ENCODE measurements at places on chromosomes 1 and 21.

DNA sequence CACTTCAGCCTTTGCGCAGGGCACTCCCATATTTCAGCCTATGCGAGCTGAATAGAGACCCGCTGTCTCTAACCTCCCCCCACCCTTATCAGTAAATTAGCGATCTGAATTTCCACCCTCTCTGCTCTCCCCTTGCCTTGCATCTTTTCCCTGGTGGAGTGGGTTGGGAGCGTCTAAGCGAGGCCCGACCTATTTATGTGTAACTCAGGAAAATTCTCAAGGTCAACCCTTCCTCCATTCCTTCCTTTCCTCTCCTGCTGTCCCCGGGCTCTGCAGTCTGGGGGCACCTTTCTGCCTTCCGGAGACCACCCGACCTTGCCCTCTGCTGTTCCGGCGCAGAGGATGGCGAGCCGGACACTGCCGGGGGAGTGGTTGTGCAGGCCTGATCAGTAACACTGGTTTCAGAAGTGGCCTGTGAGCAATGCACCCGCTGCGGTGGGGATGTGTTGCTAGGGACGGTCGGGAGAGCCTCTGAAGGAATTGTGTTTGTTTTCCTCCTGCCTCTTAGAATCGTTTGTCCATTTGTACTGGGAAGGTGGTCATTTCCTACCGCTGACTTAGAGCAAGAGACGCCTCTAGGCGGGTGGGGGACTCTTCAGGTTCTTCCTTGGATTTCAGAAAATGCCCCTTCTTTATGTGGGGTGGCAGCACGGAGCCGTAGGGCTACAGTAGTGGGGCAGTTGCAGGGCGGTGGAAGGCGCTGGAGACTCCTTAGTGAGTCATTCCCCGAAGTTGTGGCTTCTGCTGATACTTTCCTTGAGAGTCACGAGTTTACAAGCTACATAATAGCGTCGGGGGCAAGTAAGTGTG lies 513 bp downstream of the MGST3 start:
- no peak for DNase-seq

GRCh38 chr1:65068202-65069010 lies 79.6 kb upstream of the AK4 start:
- no peak for DNase-seq

DNA sequence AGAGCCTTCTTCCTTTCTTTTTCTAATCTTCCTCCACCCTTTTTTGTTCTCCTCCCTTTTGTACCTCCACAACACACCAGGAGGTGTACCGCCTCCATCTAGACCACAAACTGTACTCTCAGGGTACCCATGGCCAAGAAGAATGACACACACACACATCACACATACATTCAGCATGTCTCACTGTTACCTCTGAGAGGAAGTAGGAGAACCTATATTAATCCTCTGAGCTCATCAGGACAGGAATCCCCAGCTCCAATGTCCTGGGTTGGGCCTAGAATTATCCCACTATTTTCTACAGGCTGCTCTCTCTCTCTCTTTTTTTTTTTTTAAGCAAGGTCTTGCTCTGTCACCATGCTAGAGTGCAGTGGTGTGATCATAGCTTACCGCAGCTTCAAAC lies 36.7 kb downstream of the ATP2B4 start:
- DNase-seq: no peak

- no peak for DNase-seq
Observed at GRCh38 chr21:33238146-33238545, 8.4 kb downstream of the IFNAR2 start.

DNA sequence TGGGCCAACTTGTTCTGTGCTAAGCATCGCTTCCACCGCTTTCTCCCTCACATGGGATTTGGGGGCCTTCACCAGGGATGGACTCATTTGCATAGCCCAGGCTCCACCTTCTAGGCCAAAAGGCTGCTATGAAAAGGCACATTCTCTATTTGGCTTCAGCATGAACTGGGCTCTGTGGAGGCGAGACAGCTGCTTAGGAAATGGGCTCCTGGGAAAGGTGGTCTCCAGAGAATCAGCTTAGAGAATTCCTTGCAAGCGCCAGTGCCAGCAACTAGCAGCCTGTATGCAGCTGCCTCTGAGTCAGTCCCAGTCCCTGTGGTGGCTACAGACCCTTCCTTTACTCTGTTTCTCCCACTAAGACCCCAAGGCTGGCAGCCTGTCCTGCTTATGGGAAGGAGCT lies 214.5 kb downstream of the HIVEP3 start:
- DNase-seq: no peak

DNA sequence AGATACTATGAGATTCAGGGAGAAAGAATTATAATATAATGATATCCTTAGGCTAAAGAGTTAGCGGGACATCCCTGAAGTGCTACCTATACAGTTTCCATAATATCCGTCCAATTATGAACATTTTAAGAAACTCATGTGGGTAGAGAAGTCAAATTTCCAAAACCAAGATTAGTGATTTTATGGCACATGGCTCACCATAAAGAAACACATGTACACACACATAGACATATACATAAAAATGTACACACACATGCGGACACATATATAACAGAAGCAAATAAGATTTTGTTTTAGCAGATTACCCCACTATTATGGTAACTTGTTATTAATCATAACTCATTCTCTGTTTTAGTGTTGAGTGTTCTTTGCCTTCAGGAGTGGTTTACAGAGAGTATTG lies 566.7 kb upstream of the NEGR1 start:
- DNase-seq: no peak

- DNase-seq: no peak
Observed at GRCh38 chr1:165409657-165410358, 35.1 kb downstream of the RXRG start.

- DNase-seq: no peak
Observed at GRCh38 chr1:1361982-1362423, 3.6 kb upstream of the MXRA8 start.

- DNase-seq: no peak
Observed at GRCh38 chr1:117894078-117894477, 35.3 kb downstream of the GDAP2 start.

GRCh38 chr1:35810096-35810881 lies 2.5 kb downstream of the AGO4 start:
- DNase-seq: no peak

- DNase-seq: no peak
Observed at GRCh38 chr1:94738371-94738770, 81.8 kb upstream of the SLC44A3 start.

DNA sequence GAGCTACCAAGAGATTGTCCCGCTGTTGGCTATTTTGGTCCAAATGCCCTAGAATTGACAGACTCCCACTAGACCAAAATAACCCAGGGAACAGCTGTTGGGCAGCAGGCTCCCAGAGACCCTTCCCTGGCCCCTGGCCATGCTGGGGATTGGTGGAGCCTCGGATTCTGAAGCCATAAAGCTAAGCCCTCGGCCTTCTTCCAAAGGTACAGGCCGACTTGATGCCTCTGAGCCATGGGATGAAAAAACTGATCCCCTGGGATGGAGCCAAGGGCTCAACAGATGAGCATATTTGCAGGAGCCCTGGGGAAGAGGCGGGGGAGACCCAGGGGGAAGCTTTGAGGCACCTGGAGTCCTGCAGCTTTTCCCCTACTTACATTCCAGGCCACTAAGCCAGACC lies 1.0 kb upstream of the LRRC38 start:
- no peak for DNase-seq

GRCh38 chr21:25813917-25814316 lies 79.1 kb downstream of the GABPA start:
- no peak for DNase-seq

GRCh38 chr1:67674260-67675011 lies 10.6 kb upstream of the GADD45A start:
- DNase-seq: no peak

DNA sequence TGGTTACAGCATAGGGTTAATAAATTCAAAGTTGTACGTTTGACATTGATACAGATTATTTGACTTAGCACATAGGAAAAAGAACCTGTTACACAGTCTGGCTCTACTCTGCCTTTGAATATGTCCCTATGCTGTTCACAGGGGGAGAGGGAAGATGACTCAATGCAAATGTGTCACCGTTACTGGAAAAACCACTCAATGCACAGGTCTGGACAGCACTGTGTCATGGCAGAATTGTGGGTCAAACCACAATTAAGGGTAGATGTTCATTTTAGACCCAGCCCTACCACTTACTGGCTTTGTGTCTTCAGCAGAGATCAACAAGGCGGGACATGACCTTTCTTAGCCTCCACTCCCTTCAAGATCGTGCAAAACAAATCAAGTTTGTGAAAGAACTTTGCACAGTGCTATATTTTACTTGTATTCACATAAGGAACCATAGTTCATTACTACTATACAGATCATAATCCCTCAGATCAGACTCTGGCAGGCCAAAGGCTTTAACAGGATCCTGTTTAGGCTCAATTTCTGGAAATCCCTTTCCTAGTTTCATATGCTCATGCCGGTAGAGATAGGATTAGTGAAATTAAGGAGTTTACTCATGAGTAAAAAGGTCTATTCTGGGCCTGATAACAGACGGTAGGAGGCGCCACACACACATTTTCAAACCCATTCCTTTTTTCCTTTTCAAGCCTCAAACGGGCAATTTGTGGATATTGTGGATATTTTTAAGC lies 22.1 kb downstream of the EIF2D start:
- no peak for DNase-seq

- DNase-seq: no peak
Observed at GRCh38 chr1:32606565-32607371, 43.6 kb downstream of the ZBTB8OS start.

DNA sequence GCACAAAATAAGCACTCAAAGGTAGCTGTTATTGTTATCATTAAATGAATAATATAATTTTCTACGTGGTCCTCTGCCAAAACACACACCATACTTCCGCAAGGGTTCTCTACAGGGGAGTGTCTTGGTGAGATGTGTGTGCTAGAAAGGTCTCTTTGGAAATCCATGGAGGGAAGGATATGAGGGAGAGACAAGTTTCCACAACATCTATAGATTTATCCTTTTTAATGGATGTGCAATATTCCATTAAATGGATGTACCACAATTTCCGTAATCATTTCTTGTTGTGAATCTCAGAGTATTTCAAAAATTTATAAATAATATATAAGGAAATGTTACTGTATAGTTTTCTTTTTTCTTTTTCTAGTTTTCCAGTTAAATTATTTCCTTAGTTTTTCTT lies 2.6 kb upstream of the TNFRSF8 start:
- DNase-seq: no peak

GRCh38 chr1:147648933-147649332 lies 21.4 kb downstream of the ACP6 start:
- DNase-seq: no peak

DNA sequence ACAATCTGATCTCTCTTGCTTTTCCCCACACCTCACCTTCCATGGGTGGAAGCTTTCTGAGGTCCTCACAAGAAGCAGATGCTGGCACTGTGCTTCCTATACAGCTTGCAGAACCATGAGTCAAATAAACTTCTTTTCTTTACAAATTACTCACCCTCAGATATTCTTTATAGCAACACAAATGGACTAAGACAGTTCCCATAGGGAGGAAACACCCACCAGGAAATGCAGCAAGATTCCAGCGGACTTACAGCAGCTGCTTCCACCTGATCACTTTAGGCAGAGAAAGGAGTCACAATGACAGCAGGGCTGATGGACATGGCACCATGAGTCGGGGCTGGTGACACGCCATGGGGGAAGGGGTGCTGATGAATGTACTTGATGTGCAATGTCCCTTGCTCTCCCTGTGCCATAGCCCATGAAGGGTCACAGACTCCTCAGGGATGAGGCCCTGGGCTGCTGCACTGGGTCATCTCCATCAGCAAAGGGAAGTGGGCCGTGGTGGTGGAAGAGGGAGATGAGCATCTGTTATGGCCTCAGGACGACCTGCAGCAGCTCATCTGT lies 53.9 kb downstream of the PRSS38 start:
- DNase-seq: no peak

DNA sequence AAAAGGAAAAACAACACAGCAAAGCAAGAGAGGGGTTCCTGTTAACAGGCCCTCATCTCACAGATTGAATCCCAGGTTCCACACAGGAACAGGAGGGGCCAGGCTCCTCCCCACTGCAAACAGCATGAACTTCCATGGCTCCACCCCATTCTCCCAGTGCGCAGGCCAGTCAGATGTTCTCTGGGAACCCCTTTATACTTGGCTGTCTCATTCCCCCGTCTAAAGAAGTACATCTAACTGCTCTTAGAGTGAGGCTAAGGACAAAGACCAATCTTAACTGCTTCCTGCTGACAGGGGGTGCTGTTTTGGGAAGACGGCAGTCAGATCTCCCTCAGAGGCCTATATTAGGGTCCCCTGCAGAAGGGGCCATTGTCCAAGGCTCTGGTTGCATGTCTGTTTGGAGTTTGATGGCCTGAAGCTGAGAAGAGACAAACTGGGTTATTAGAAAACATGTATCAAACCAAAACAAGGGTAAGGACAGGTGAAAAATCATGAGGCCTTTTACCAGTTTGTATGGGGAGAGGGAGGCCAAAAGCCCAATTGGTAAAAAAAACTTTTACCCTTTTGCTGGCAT lies 10.5 kb upstream of the NASP start:
- no peak for DNase-seq

DNA sequence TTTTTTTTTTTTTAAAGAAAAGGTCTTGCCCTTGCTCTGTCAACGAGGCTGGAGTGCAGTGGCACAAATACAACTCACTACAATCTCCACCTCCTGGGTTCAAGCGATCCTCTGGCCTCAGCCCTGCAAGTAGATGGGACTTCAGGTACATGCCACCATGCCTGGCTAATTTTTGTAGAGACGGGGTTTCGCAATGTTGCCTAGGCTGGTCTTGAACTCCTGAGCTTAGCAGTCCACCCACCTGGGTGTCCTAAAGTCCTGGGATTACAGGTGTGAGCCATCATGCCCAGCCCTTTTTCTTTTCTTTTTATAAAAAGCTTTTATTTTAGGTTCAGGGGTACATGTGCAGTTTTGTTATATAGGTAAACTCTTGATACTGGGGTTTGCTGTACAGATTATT lies 47.2 kb downstream of the TLR5 start:
- no peak for DNase-seq

DNA sequence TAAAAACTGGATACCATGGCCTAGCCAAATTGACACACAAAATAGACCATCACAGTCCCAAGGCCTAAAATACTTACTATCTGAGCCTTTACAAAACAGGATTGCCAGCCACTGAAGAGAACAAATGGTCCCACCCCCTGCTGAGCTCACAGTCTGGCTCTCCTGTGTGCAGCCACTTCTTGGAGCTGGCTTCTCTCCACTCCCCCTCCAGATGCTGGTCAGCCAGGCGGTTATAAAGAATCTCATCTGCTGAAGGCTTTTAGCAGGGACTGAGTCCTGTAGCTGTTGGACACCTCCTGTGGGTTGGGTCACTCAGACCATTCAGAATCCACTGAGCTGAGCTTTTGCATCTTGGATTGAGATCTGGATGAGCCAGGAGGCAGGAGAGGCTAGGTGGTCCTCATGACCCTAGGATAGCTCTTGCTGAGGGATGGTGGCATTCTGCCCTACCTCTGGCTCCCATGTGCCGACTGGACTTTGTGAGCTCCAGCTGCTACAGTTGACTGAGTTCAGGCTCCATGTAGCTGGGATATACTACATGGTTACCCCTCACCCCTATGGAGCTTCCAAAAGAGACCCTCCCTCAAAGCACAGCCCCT lies 16.1 kb downstream of the OXCT2 start:
- no peak for DNase-seq

DNA sequence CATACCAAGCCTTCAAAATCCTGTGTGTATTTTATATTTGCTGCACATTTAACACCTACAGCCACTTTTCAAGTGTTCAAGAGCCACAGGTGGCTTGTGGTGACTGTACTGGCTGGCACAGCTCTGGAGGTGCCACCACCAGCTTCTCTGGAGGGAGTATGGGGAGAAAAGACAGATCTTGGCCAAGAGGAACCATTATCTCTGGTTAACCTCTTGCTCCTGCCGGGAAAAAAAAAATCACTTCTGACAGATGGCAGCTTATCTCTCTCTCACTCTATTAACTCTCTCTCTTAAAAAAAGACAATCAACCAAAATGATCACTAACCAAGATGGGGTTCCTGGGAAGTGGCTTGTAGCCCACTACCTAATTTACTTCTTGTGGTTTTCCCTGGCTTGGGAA lies 1.2 kb upstream of the RIIAD1 start:
- no peak for DNase-seq

Measured in stimulated activated CD8-positive, alpha-beta memory T cell treated with anti-CD3 and anti-CD28 coated beads, Interleukin-7, amount 100 ng/mL, for 1 hour (primary cell).